SJCRH30 (cell line): ENCODE measurements at places on chromosomes 7 and 10.
A peak's percentile ranks its signal among the peaks of the same experiment; 100 is the strongest.

- peak; percentile 68 for DNase-seq
Observed at GRCh38 chr10:588246-589165, 101.0 kb downstream of the DIP2C start.

DNA sequence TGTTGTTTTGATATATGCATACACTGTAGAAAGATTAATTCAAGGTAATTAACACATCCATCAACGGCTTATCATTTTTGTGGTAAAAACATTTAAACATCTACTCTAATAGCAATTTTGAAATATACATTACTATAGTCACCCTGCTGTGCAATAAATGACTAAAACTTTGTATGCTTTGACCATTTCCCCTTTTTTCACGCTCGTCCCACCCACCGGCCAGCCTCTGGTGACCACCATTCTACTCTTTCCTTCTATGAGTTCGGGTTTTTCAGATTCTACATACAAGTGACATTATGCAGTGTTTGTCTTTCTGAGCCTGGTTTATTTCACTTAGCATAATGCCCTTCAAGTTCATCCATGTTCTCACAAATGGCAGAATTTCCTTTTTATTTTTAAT is 21.3 kb downstream of the CYCS start:
- DNase-seq, result no peak

- no peak for DNase-seq
Observed at GRCh38 chr10:11695779-11696178, 46.4 kb upstream of the ECHDC3 start.

GRCh38 chr10:93248583-93249227 is 175.0 kb downstream of the CYP26A1 start:
- DNase-seq, result no peak

GRCh38 chr10:4109469-4109868 is 324.5 kb upstream of the KLF6 start:
- DNase-seq, result no peak

GRCh38 chr10:78028438-78029268 is 662 bp downstream of the POLR3A start:
- peak; percentile 26 for DNase-seq
